ENCODE measurements at places on chromosomes 6 and 20.

GRCh38 chr6:111861431-111861885 is 11.8 kb downstream of the FYN start:
- DNase-seq = no peak

DNA sequence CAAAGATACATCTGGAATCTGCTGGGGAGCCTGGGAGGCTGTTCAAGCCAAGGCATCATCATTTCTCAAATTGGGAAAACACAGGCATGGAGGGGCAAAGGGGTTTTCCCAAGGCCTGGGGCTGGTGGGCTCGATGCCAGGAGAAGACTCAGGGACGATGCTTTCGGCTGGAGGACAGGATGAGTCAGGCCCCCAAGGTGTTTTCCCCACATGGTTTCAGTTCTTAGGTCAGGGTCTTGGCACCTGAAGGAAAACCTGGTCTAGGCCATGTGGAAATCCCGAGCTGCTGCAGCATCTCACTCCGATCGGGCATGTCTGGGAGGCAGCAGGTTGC is 348.1 kb downstream of the CDC5L start:
- no peak for DNase-seq

GRCh38 chr20:29497261-29497671 is 1760.2 kb upstream of the DEFB115 start:
- no peak for DNase-seq

GRCh38 chr6:31532644-31533454 is 4.1 kb downstream of the MCCD1 start:
- DNase-seq = no peak

DNA sequence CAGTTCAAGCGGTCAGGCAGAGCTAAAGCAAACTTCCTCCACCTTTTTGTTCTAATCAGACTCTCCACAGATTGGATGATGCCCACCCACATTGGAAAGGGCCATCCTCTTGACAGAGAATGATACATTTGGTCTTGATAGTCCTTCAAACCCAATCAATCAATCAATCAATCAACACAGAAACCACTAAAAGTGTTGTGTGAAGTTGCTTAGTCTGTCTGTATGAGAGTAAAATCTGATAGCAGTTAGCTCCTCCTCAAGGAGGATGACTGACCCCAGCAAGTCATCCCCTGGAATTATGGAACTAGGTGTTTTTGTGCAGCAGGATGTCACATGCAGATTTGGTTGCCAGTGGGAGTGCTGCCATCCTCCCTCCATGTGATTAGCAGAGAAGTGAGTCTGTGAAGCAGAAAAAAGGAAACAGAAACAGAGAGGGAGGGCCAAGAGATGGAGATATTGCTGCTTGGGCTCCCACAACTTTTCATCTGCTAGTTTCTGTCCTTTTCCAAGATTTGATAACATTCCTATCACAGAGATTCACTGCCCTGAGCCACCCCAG is 32.0 kb upstream of the SSTR4 start:
- no peak for DNase-seq

DNA sequence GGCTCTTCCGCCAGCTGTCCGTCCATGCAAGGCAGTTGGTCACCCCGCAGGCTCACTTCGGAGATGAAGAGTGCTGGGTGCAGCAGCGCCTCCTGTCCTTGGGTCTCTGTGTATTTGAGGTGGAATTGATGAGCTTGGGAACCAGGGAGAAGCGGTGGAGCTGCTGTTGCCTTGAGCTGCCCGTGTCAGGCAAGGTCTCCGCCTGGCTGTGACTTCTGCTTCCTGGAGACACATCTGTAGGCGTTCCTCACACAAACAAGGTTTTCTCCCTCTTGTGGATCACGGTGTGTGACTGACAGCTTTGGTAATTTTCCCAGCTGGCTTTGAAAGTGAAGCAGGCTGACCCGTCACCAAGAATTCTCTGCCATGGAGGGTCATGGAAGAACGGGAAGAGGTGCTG is 2.5 kb upstream of the SLC17A9 start:
- no peak for DNase-seq

DNA sequence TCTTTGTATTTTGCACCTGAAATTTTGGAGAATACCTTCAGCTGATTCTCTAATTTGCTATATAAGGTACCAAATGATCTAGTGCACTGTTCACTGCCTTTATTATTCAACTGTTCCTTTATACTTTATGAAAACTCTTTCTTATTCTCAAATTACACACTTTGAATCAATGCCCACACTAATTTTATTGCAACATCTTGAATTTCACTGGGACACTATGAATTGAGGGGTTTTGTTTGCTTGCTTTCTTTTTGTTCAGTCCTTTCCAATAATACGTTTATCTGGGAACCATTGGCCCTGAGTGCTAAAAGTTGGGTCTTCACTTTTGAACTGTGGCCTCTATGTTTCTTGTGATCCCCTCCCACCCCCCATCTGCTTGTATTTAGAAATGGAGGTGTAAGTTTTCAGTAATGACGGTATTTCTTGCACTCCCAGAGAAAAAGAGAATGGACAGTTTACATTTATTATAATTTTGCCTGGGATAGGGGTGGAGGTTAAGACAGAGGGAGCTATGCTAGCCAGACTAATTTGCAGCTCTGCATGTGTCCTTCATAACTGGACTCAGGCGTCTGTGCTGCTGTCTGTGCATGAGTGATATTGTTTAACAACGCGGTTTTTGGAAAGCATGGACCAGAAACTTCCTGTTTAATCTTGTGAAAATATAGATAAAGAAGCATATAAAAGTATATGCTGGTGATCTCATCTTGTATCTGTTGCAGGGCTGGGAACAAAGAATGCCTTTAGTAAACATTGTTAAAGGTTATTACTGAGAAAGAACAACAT is 98.1 kb downstream of the DNAH8 start:
- DNase-seq = no peak

GRCh38 chr6:97524811-97525210 is 241.8 kb upstream of the MMS22L start:
- DNase-seq = no peak

DNA sequence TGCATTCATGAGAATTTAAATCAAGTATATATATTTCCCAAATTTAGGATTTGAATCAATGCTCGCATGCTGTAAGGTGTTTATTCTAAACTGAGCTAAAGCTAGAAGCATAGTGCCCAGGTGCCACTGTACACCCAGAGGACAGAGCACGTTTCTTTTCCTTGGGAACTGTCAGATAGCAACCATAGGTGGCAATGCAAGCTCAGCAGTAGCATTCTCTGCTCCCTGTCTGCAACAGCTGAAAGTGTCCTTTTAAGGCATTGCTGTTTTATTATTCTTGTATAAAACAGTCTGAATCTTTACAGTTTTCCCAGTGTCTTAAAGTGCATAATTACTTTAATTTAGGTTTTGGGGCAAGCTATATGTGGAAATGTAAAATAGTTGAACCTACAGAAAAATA is 443.4 kb upstream of the MMS22L start:
- DNase-seq = no peak

- DNase-seq = no peak
These were observed 3.8 kb downstream of the PEX7 start for GRCh38 chr6:136826216-136826615.

DNA sequence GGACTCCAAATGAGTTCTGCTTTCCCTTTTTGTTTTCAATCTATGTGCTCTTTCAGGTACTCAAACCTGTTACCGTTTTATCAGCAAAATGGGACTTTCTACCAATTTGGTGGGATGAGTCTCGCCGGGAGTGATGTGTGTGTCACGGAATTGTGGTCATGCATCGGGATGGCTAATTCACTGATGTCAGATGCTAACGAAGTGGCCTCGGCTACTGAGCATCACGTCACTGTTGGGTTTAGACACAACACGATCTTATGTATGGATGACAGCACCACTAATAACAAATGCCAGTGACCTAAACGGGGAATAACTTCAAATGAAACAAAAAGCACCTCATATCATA is 1.6 kb upstream of the PCK1 start:
- DNase-seq = no peak

GRCh38 chr20:38728191-38728781 is 4.0 kb downstream of the SLC32A1 start:
- no peak for DNase-seq

GRCh38 chr6:90469906-90470305 is 117.0 kb downstream of the MAP3K7 start:
- DNase-seq = no peak

DNA sequence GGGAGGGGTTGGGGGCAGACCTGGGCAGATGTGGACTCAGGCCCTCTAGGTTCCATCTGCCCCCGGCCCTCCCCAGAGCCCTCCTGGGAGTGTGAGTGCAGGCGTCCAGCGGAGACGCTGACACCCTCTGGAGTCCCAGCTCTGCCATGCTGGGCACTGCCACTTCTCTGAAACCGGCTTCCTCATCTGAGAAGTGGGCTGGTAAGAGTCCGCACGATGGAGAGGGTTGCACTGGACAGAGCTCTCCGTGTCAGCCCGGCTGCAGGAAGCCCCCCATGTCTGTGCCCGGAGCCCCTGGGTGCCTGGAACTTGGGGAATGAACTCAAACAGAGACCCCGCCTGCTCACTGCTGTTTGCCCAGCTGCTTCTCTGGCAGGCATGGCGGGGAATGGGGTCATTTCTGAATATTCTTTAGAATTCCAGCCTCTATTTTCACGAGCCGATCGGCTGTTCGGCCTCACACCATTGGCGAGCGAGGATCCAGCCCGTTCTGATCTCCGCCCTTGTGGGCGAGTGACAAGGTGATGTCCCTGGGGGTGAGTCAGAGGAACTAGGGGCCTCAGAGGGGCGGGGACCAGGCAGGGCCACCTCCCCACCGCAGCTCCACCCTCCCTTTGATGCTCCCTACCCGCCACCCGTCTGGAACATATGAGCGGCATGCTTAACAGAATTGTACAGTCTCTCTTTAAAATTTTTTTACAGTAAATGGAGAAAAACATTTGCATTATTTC is 47.8 kb upstream of the GATA5 start:
- peak; percentile 33 for DNase-seq

DNA sequence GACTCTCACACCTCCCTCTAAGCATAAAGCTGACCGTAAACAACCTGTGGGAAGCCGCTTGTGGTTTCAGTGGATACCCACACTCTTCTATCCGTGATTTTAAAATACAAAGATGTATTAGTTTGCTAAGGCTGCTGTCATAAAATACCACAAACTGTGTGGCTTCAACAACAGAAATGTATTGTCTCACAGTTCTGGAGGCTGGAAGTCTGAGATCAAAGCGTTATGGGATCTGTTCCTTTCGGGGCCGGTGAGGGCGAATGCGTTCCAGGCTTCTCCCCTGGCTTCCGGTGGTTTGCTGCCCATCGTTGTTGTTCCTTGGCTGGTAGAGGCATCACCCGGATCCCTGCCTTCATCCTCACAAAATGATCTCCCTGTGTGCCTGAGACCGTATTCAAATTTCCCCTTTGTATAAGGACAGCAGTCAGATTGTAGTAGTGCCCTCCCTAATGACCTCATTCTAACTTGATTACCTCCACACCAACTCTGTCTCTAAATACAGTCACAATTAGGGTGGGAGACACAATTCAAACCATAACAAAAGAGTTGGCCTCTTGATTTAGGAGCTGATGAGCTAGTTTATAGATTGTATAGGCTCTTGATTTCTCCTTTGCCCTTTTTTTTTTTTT is 210.6 kb upstream of the SOX4 start:
- DNase-seq = no peak

- DNase-seq = no peak
These were observed 104.0 kb downstream of the PLCB4 start for GRCh38 chr20:9172851-9173250.

GRCh38 chr20:48003021-48003420 is 217.7 kb upstream of the SULF2 start:
- DNase-seq = no peak

GRCh38 chr20:57094252-57094891 is 172.1 kb downstream of the BMP7 start:
- no peak for DNase-seq

DNA sequence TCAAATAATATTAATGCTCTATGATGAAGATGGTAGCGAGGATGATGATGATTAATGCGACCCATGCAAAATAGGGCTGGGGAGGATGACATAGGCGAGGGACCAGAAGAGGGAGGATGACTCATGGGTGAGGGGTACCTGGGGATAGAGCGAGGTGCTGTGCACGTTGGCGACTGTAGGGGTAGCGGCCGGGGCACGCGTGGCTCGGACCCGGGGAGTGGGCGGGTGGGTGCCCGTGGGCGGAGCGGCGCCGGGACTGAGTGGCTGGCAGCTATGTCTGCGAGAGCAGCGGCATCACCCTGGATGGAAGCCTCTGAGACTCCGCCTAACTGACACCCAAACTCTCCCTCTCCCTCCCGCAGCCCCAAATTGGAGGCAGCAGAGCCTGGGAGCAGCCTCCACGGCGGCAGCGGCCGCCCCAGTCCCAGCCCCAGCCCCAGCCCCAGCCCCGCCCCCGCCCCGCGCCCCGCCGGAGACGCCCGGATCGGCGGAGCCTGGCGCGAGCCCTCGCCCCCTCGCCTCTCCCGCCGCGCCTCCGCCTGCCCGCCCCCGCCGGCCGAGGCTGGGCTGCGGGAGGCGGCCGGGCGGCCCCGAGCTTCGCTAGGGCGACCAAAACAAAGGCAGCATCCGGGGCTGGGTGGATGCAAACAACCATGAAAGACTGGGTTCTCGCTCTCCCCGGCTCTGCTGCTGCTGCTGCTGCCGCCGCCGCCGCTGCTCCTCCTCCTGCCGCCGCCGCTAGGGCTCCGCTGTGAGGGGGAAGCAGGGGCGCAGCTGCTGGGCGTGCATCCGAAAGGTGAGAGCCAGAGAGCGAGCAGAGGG is at the start of gene RIMS1:
TSS of gene RIMS1 (plus strand) at position 367 of the 822 bp plus-strand sequence. CDS start 474 bp downstream, outside the sequence.
- DNase-seq = no peak

DNA sequence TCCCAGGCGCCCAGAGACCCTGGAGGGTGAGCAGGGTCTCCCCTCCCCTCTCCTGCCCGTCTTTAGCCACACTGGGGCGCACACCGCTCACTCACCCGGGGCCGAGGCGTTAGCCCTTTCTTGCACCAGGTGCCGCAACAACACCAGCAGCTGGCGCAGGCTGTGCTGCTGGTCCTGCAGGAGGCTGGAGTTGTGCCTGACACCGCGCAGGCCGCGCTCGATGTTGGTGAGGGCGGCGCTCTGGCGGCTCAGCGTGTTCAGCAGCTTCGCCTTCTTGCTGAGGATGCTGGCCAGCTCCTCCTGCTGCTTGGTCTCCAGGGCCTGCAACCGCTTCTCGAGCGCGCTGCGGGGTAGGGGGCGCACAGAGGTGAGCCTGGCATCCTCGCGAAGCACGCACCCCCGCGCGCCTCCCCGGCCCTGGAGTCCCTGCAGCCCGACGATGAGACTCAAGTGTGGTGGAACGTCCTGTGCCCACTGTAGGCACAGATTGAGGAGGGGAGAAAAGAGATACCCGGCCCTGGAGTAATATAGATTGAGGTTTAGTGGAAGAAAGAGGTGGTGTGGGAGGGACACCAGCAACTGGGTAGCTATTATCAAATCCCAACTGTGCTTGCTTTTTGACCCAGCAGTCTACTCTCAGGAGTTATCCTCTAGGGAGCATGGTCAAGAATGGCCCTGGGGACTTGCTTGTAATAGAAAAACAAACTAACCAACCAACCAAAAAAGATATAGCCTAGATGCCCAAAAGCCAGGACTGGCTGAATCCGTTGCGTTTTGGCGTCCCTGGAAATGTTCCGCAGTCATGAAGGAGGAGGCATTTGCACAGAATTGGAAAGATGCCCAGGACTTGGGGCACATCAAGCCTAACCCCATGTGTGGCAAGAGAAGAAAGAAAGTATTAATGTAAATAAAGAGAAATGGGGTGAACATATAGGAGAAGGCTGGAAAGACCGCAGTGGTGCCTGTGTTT is 30.9 kb downstream of the ANGPT4 start:
- DNase-seq = no peak

GRCh38 chr6:69696273-69696672 is 100.5 kb downstream of the LMBRD1 start:
- no peak for DNase-seq

- no peak for DNase-seq
These were observed 1003.1 kb downstream of the KIF16B start for GRCh38 chr20:15570156-15570555.
